Non-pigmented ciliary epithelial cell (primary cell): ENCODE measurements at places on chromosomes 6 and 20.
A peak's percentile ranks its signal among the peaks of the same experiment; 100 is the strongest.

DNA sequence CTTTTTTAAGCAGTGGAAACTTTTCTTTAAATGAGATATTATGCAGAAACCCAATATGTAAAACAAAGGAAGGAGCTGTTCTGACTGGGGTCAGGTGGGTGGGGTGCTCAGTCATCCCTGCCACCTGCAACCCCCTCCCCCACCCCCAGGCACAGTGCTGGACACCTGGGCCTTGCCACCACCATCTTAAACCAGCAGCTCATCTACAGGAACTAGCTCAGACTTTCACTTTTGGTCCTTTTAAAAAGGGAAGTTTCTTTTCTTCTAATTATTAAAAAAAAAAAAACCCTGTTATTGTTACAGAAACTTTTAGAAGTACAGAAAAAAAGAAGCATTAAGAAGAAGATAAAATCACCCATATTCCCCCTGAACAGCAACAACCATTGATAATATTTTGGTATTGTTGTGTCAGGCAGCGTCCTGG, 37.1 kb downstream of the PPP1R16B start:
- no peak for DNase-seq

- DNase-seq, result no peak
Observed at GRCh38 chr6:95133578-95133977, 443.8 kb upstream of the MANEA start.

- no peak for DNase-seq
Observed at GRCh38 chr6:34161857-34162515, 16.1 kb upstream of the GRM4 start.

DNA sequence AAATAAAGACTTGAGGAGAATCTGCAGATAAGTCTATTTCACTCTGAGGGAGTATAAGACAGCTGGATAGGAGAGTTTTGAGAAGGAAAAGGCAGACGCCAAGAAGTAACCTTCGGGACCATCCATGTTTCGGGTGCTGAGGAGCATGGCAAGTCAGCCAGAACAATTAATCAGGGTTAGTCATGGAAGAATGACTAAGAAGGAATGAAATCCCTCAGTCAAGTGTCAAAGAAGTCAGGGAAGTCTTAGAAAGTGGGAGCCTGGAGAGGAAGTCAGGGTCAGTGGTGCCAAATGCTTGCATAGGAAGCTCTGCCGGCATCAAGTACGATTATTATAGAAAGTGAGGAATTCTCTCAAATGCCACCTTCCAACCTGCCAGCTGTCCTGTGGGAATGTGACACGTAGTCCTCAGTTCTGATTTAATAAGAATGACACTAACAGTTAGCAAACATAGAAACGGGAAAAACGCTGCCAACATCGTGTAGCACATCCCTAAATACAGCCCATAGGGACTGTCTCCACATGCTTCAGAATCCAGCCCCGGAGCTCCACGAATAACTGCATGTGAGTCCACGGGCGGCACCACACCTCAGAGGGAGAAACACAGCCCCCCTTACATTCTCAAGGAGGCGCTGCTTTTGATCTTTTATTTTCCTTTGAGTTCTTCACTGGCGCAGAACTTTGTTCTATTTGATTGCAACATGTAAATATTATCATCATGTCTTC, 602.7 kb downstream of the PRKN start:
- no peak for DNase-seq

DNA sequence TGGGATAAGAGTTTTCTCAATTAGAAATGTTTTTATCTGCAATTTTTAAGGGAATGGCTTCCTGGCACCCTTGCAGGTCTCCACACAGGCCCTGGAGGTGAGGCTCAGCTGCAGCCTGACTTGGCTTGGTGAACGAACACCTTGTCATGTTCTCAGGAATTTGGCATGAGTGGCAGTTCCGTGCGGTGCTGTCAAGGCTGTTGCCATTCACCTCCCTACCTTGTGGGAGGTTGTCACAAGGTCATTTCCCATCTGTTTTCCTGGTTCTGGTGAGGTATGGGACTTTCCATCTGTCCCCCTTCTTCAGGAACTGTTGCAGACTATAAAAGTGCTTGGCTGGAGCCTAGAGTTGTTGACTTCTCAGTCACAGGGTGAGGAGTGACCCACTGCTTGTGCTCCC, 82.9 kb downstream of the ELOVL4 start:
- no peak for DNase-seq

GRCh38 chr6:154488802-154489437, 21.6 kb downstream of the CNKSR3 start:
- no peak for DNase-seq

DNA sequence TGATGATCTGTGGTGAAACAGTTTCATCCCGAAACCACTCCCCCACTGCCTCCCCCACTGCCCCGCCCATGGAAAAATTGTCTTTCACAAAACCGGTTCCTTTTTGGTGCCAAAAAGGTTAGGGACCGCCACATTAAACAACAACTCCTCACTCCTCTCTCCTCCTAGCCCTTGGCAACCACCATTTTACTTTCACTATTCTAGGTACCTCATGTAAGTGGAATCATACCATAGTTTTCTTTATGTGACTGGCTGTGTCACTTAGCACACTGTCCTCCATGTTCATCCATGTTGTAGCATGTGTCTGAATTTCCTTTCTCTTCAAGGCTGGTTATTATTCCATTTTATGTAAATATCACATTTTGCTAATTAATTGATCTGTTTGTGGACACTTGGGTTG, 99.3 kb downstream of the UTRN start:
- no peak for DNase-seq

GRCh38 chr6:146546443-146547043, 2.9 kb downstream of the RAB32 start:
- peak; percentile 87 for DNase-seq

GRCh38 chr20:64188091-64188490, 23.8 kb downstream of the MYT1 start:
- DNase-seq, result no peak

DNA sequence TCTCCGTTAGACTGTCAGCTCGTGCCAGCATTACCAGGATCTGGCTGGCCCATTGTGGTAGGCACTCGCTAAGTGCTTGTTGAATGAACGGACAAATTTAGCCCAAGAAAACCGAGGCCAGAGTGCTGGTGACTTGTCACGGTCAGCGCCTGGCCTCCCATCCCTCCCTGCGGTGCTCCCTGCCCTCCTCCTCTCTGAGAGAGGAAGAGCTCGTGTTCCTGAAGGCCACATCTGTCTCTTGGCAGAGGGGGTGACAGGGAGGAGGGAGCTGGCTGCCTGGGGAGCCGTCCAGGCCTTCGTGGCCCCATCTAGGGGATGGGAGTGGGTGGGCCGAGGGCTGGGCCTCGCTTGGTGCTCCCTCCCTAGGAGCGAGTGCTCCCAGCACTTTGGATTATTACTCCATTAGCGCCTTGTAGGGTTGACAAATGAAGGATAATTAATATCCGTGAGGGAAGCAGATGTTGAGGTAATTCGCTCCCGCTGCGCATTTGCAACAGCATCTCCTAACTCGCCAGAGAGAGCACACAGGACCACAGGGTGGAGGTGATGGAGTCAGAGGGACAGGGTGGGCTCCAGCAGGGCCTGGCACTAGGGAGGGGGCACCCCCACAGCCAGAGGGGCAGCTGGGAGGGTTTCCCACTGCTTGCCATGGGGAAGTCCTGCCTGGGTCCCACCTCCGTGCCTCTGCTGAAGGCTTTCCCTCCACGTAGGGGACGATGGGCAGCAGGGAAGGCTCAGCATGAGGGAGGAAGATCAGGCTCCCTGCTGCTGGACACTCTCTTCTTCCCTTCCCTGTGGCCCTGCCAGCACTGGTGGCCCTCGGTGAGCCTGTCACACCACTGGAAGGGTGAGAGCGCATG, 37.0 kb downstream of the VSTM2L start:
- no peak for DNase-seq

DNA sequence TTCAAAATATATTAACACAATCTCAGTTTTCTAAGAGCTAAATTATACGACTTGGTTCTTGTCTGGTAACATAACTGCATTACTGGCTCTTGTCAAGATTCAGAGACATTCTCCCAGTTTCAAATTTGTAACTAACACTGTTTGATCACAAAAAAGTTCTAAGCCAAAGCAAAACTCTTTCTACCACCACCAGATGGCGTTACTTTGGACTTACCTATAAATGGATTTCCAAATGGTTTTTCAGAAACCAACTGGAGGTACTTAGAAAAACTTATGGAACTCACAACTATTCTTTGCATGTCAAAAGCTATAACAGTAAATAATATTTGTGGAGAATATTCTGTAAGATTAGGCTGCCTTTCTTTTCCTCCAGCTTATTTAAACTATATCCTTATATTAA, 34.2 kb upstream of the GFRAL start:
- DNase-seq, result no peak

- DNase-seq, result no peak
Observed at GRCh38 chr6:51487937-51488336, 599.5 kb downstream of the PKHD1 start.

- no peak for DNase-seq
Observed at GRCh38 chr6:142740449-142740848, 204.5 kb downstream of the HIVEP2 start.

GRCh38 chr20:38065764-38066375, 32.3 kb downstream of the RPRD1B start:
- no peak for DNase-seq

DNA sequence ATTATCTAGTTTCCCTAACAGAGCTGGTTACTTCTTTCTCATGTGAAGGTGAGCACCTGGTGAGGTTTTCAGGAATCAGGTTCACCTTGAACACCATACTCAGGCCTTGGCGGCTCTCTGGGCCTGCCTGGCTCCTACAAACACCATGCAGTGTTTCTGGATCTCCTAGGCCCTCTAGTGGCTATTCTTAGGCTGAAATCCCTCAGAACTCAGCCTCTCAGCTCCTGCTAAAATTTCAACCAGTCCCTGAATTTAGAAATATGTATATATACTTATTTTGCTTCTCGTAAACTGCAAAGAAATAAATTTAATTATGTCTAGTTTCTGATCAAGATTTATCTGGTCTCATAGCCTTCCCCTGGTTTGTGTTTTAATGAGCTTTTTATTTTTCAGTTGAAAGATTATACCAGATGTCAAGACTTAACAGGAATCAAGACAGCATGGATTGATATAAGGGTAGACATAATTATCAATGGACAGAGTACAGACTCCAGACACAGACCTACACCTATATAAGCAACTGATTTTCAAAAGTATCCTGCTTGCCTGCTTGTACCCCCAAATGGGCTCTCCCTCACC, 55.9 kb downstream of the ANKEF1 start:
- DNase-seq, result no peak

DNA sequence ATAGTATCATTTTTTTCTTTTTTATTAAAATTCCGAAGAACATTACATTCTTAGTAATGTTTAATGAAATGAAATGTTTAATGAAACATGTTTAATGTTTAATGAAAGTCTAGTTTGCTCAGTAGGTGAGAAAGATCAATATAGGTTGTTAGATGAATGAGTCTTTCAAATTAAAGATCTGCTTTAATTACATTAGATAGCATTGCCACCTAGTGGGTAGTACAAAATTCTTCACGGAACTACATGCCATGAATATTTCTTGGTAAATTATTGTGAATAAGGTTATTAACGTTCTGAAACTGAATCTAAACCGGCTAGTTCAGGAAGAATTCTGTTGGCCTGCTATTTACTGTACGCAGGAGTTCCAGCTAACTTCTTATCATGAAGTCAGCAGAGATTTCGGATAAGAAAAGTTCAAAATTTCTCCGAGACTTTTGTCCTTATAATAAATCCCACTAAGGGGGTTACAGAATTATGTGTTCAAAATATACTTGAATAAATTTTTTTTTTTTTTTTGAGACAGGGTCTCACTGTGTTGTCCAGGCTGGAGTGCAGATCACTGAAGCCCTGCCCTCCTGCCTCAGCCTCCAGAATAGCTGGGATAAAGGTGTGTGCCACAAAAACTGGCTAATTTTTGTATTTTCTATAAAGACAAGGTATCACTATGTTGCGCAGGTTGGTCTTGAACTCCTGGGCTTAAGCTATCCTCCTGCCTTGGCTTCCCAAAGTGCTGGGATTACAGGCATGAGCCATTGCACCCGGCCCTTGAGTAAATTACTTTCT, 7.9 kb upstream of the GMNN start:
- DNase-seq, result no peak

GRCh38 chr6:55101157-55101556, 73.2 kb upstream of the HCRTR2 start:
- no peak for DNase-seq

DNA sequence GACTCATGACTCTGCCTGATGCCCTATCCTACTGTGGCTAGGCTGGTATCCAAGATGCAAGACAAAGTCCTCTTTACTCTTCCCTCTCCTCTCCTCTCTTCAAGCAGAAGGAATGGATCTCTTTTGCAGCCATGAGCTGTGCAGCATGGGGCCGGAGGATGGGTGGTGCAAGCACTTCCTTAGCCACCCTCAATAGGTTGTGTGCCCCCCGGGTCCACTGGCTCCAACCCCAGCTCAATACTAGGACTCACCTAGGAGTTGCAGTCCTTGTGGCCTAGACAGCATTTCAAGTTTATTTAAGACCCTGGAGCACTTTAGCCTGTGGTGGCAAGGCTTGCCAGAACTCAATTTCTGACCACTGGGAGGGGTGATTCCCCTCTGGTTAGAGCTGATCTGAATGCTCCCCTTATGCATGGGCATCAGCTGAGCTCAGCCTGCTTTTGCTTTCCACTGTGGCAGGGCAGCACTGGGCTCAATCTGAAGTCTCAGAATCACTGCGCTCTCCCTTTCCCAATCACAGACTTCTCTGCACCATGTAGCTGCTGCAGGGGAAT, 29.0 kb upstream of the GRM4 start:
- no peak for DNase-seq

DNA sequence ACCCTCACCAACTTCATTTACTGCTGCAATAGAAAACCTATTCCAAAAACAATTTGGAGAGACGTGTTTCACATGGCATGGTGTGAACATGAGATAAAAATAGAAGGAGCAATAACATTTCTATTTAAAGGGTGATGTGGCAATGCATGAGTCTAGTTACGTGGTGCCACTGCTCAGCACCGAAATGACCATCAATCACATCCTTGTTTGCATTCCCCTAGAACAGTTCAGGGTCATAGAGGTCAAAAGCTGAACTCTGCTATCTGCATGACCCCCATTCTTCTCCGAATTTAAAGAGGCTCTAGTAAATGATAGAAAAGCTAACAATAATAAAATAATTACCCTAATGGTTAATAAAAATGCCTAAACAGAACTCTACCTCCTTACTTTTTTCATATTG, 29.5 kb downstream of the ROS1 start:
- no peak for DNase-seq

DNA sequence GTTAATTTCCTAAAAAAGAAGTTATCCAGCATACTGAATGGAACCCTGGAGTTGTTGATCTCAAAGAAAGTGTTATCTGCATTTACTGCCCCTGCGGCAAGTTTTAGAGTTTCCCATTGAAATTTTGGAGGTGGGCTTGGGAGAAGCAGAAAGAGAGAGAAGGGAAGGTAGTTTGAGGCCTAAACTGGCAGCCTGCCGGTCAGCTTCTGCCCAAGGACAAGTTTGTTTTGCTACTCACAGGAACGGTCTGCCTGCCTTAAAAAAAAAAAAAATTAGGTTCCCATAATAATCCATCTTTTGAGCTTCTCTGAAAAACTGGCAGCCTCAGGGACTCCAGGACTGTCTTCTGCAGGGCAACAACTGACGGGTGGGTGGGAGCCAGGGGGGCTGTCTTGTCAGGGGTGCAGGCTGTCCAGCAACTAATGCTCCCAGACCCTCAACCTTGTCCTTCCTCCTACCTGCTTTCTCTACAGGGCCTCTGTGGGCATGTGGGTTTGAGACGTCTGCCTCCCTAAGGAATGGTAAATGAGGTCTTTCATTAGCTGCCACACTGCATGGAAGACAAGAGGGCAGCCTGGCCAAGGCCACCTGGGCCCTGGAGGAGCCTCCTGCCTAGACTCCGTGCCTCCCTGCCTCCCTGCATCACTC, 176.1 kb upstream of the KCNG1 start:
- no peak for DNase-seq
